Stimulated activated CD8-positive, alpha-beta memory T cell treated with anti-CD3 and anti-CD28 coated beads, Interleukin-2, amount 100 ng/mL, for 1 hour (primary cell): ENCODE measurements at places on chromosomes 2 and 18.

GRCh38 chr2:150133623-150134022, 353.8 kb downstream of the RND3 start:
- no peak for DNase-seq

- DNase-seq: no peak
Observed at GRCh38 chr2:186561467-186562208, 28.2 kb upstream of the ITGAV start.

DNA sequence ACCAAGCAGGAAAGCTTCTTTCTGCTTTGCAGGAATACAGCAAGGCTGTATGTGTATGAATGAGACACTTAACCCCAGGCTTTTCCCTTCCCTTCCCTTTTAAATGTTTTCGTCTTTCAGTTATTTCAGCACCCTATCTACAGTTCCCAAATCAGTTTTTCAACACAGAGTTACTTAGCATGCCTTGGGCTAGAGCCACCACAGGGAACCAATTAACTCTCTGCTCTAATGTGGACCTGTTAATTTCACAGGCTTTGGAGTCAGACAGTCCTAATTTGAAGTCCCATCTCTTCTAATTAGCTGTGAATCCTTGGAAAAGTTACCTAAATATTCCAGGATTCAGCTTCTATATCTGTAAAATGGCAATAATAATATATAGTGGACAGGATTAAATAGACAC, 89.2 kb upstream of the REG3A start:
- no peak for DNase-seq

DNA sequence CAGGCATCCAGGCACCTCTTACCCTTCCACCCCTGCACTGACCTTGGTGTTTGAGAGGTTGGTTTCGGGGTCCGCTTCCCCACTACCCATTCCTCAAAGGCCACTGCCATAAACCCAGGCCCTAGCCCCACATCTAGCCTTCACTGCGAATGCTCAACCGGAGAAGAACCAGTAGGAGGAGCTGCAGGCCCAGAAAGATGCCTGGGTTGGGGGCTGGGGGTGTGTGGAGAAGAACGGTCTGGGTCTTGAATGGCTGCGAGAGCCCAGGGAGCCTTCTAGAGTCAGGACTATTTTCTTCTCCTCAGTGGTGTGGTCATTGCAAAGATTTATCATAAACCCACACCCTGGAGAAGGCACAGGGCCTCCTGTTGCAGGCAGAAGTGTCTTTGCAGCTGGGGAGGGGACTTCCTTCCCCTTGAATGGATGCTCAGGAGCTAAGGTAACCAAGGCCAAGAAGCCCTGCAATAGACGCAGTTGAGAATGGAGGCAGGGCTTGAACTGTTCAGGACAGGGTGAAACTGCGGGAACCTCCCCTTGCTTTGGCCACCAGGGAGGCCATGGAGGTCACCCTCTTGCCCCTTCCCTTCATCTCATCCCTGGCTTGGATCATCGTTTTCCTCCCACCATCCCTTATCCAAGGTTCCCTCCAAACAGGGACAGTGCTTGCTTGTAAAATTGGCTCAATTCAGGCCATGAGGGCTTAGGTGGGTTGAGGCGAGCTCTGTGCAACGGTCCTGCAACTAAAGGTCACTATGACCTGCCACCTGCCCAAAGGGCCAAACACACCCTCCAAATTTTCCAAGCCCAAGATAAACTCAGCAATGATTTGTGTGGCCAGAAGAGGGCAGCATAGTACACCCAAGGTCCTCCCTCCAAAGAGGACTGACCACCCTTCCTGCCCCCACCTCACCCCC, 20.9 kb downstream of the THNSL2 start:
- DNase-seq: no peak

- no peak for DNase-seq
Observed at GRCh38 chr2:70050631-70051425, 36.4 kb upstream of the PCBP1 start.
